Mesothelial cell of epicardium (in vitro differentiated cells): ENCODE measurements at places on chromosomes 2 and 18.
A peak's percentile ranks its signal among the peaks of the same experiment; 100 is the strongest.

- no peak for DNase-seq
Observed at GRCh38 chr2:64586883-64587481, 62.9 kb downstream of the AFTPH start.

GRCh38 chr2:11397513-11397912, 53.1 kb upstream of the ROCK2 start:
- no peak for DNase-seq

GRCh38 chr2:110106642-110107041, 9.0 kb downstream of the MALL start:
- no peak for DNase-seq

GRCh38 chr2:42101206-42102023, 53.6 kb downstream of the PKDCC start:
- DNase-seq: peak; percentile 64

GRCh38 chr2:105773568-105773967, 28.9 kb downstream of the NCK2 start:
- DNase-seq: no peak

DNA sequence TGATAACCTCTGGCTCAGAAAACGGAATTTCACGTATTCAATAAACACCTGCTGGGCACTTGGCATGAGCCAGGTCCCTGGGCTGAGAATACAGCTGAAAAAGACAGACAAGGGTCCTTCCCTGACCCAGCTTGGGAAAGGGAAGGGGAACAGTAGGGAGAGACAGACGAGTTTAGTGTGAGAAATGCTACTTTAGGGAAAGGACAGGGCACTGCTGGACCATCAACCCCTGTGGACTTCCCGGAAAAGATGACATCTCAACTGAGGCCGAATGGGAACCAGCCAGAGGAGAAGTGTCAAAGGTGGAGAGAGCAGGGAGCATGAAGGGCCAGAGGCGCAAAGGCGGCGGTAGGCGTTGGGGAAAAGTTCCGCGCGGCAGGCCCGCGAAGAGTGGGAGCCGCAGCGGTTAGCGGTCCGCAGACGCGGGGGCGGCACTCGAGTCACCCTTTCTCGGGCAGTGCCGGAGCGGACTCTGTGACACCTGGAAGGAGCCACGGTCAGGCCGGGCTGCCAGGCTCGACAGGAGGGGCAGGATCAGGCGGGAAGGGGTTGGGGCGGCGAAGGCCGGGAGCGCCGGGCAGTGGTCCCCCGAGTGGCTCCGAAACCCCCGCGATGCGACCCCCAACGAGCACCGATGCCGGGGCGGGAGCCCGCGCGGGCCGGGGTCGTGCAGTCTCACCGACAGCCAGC, 519 bp downstream of the TEX261 start:
- peak; percentile 35 for DNase-seq

- no peak for DNase-seq
Observed at GRCh38 chr2:28400419-28400818, 7.8 kb downstream of the FOSL2 start.

DNA sequence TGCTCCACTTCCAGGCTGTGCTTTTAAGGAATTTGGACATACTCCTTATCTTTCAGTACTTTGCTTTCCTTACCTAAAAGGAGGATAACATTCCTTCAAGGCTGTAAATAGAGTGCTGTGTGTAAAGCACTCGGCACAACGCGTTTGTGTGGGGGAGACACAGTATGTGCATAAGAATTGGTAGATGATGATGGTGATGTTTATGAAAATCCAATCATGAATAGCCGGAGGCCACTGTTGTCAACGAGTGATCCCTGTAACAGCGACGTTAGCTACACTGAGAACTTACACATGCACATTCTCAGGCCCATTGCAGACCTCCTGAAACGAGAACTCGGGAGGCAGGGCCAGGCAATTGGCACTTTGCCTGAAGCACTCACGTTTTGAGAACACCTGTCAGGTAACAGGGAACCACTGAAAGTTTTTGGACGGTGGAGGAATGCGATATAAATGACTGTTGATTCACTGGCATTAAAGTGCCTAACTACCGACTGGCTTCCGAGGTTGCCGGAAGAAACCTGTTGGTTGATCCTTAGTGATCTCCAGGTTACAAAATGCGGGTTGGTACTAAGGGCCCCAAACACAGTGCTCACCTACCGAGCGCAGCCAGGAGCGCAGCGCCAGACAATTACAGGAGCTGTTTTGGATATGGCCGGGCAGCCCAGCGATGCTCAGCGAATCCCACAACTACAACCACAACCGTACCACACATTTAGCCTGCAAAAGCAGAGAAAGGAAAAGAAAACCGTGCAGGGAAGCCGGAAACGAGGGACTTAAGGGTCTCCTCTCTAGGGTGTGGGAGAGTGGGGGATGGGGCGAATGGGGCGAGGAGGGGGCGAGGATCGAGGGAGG, 1.0 kb upstream of the MAP4K4 start:
- no peak for DNase-seq

GRCh38 chr2:41420219-41420618, 627.6 kb upstream of the PKDCC start:
- no peak for DNase-seq

DNA sequence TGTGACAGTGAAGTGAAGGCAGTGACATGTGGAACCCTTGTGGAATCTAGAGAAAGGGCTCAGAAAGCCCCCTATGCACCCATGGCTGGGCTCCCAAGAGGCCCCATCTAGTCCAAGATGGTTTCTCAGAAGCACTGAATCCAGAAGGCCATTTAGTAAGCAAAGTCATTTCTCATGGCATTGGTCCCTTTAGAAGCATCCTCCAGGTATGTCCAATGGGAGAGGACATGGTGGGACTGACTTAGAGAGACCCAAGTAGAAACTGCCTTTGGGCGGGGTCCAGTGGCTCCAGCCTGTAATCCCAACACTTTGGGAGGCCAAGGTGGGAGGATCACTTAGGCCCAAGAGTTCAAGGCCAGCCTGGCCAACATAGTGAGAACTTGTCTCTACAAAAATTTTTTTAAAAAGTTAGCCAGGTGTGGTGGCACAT, 72.5 kb upstream of the RMDN2 start:
- DNase-seq: no peak

GRCh38 chr2:72572501-72572900, 253.3 kb downstream of the EXOC6B start:
- no peak for DNase-seq
